ENCODE measurements at places on chromosomes 3 and 15.

DNA sequence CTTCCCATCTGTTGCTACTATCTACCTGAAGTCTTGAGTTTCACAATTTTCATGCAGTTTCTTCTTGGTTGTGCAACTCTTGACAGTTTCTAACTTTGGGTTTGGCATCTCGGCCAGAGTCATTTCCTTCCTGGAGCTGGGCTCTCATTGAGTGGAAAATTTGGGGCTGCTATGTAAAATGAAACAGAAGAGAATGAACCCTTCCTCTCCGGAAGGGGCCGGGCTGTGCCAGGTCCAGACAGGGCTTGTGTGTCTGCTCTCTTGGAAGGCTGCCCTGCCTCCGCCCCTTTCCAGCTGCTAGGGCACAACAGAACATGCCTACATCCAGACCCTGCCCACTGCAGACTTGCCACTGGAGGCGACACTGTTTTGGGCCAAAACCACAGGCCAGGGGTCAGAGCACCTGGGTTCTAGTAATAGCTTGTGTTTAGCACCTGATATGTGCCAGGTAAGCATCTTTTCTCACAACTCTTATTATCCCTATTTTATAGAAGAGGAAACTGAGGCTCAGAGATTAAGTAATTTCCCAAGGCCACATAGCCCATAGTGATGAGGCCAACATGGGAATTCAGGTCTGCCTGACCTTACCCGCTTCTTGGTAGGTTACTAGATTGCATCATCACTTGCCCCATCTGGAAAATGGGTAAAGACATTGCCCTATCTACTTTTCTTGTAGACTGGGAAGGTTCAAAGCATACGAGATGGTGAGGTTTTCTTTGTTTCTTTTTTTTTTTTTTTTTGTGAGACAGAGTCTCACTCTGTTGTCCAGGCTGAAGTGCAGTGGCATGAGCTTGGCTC, 25.0 kb downstream of the IRAK2 start:
- DNase-seq: no peak

DNA sequence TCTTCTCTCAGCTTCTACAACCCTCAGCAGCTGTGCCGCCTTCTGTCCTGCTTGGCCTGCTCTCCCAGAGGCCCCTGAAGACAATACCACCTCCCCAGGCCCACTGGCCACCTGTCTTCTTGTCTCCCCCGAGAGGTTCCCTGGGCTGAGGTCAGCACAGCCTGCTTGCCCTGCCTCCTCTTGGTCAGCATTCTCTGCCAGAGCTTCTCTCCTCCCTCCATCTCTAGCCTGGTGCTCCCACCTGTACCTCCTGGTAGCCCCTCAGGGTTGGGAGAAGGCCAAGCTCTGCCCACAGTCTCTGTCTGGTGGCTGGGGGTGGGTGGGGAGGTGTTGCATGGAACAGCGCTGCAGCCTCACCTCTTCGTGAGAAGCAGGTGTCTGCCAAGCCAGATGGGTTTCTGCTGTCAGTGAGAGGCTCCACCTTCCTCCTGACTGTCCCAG, 5.6 kb upstream of the ISLR start:
- no peak for DNase-seq

DNA sequence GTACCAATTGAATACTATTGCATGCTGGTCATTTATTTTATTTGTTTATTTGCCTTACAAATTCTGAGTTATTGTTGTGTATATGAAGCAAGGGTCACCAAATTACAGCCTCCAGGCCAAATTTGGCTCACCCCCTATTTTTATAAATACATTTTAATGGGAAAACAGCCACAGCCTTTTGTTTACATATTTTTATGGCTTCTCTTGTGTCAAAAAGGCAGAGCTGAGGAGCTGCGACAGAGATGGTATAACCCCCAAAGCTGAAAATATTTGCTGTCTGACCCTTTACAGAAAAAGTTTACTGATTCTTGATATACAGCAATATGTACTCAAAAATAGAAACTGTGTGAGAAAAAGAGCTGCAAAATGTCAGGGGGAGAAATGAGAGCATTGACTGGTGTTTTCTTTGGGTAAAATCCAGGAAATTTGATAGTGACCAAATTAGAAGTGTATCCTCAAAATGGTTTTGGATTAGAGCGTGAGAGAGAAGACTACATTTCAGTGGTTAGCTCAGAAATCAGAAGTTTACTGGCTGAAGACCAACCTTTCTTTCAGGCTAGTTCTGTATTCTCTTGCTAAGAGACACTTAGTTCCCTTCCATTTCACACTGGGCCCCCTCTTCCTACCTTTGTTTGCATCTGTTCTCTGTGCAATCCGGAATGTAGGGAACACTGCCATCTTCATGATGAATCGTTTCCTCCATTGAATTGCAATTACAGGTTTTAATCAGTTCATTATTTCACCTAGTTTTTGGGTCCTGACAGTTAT, 757.8 kb downstream of the AGBL1 start:
- DNase-seq: no peak

DNA sequence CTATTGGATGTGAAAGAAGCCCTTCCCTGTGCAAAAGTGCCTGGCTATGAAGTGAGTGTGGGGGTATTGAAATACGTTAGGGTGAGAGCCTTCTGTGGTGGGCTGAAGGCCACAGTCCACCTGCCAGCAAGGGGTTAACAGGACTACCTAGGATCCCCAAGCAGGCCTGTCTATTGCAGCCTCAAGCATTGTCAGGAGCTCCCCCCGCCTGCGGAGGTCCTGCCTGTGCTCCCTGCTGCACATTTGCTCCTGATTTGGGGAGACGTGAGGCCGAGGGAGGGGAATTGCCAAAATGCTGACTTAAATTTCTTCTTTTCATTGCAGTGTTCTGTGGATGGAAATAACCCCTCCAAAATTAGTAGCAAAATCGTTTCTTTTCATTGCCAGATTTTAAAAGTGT, 56.2 kb downstream of the GABRG3 start:
- DNase-seq: no peak

DNA sequence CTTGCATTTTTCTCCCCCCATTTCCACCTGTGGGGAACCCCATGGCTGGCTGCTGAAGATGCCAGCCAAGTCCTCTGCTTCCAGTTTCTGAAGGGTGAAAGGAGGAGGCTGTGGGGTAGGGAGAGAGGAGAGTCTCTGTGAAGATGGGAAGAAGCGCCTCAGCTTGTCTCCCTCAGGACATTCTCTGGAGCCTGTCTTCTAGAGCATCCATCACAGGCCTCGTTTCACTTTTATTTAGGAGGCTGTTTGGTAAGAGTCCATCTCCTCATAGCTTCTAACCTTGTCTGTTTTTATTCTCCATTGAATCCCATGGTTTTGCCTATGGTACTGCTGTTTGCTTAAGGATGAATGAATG, 8.8 kb upstream of the LCTL start:
- no peak for DNase-seq

DNA sequence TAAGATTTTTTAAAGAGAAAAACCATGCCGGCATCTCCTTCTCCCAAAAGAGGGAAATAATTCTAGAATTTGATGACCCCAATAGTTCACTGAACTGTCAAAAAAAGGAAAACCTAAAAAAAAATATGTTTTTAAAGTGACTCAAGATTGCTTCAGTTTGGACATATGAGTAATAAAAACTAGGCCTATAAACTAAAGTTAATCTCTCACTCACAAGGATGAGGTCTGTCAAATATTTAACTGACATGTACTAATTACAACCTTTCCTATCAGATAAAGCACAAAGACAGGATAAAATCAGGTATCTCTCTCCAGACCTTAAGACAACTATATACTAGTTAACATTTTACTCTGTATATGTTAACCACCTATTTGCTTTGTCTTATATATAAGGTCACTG, 231.9 kb downstream of the NSUN3 start:
- no peak for DNase-seq

DNA sequence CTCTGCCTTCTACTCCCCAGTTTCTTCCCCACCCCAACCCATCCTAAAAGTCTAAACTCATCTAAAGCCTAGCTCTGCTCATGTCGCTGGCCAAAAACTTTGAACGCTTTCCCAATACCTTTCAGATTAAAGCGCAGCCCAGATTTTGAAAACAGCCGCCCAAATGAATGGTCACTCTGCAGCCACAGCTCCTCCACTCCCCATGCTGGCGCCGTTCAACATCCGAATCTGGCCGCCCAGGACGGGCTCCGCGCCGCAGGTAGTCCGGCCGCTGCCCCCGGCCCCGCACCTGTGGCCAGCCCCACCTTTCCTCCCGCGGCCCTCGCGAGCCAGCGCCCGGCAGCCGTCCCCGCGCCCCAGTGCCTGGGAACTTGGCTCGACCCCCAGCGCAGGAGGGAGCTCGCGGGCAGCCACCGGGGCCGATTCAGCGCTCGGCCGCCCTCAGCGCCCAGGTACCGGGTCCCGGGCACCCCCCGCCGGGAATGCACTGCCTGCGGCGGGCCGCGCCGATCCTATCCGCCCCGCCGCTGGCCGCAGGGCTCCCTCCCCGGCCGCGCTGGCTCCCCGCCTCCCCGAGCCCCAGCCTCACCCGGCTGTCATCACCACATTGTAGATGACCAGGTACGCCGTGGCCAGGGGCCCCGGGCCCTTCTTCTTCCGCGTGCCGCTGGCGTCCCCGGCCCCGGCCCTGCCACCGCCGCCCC, 417 bp downstream of the HACD2 start:
- no peak for DNase-seq

DNA sequence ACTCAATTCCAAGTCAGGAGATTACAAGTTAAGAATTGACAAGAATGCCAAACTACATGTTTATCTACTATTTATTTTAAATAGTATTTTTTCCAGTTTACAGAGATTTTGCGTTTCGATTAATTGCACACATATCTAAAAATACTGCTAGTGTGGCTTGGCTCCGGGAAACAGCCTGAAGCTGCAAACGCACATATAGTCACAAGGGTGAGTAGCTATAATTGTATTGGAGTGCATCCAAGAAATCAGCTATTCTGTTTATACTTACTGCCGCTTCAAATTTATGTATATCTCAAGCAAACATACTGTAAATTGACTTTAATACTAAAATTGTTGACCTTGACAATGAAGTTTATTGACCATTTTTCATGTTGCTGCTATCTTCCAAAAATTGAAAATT, 77.0 kb upstream of the PLSCR5 start:
- peak; percentile 58 for DNase-seq

DNA sequence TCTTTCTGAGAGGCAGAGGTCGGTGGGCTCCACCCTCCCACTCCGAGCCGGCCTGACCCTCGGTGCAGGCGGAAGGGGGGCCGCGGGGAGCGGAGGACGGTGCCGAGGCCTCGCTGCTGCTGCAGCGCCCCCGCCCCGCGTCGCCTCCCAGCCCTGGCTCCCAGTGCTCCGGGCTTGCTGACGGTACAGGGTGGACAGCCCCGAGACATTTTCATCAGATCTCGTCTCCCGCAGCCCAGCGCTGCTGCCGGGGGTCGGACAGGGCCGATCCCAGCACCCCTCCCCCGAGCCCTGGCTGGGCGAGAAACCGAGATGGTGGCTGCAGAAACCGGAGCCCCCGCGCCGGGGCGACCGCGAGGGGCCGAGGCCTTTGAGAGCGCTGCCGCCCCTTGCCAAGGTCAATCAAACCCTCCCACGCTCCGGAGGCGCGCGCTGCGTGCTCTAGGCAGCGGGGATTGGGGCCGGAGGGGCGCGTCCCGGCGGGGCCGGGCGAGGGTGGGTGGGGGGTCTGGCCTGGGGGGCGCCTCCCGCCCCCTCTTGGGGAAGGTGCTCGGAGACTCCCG, 42.5 kb downstream of the EPHB3 start:
- DNase-seq: no peak

DNA sequence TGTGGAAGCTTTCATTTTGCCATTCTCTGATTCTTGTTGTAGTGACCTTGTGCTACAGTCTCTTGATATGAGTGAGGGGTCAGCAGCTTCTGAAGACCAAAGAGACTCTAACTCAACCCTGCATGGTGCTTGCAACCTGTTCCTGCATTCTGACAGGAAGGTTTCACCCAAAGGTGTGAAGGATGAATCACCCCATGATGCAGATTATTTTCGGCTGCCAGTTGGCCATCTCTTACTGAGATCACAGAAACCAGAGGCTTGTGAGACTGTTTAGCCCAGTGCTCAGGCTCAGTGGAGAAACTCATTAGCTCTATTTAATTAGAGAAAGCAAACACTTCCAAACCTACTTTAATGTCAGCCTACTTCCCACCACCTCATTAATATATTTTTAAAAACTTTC, 29.2 kb upstream of the TPRG1 start:
- no peak for DNase-seq

DNA sequence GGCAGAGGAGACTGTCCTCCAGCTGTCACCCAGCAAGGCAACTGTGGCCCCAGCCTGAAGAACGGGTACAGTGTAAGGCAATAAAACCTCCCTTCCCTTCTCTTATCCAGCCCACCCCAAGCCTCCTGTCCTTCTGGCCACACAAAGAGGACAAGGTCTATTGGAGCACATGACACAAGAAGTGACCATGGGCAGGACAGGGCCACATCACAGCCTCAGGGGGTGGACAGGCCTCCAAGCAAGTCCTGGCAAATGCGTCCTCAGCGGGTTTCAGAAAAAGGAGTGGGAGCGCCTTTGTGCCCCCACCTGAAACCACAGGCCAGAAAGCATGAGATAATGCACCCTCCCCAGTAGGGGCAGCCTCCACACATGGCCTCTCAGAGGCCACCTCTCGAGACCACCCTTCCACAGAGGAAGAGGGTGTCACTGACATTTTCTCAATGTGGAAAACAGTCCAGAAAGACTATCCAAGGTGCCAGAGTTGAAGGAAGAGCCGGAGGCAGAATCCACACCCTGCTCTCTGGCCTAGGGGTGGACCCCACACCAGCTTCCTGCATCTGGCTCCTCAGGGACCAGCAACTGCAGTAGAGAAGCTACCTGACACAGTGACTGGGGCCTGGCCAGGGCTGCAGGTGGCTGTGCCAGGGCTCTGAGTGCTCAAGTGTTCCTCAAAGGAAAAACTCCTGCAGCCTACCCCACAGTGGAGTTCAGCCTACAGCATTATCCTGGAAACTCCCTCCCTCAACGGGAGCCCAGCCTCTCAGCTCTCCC, 43.9 kb downstream of the CCDC12 start:
- no peak for DNase-seq

Measured in DMS153 (cell line).